Activated effector memory CD4-positive, alpha-beta T cell treated with anti-CD3 and anti-CD28 coated beads, Interleukin-2, amount 50 U/mL, for 16 hours (primary cell): ENCODE measurements at places on chromosomes 6 and 20.
A peak's percentile ranks its signal among the peaks of the same experiment; 100 is the strongest.

- no peak for DNase-seq
These were observed 37.2 kb downstream of the ZNF341 start for GRCh38 chr20:33769043-33769442.

DNA sequence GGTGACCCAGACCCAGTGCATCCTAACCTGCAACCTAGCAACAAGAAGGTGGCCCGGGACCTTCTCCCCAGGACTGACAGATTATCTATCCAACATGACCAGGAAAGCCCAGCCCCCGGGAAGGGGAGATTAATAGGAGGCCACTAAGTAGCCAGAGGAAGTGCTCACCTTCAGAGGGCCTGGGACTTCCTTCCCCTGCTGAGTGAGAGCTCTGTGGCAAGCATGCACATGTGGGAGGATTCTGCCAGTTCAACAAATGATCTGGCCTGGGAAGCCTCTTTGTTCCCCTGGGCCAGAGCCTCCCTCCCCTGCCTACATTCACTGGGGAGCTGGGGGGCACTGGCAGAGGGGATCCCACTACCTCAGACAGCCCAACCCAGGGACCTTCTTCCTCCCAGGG lies 39.6 kb downstream of the SHLD1 start:
- no peak for DNase-seq

- no peak for DNase-seq
These were observed 580.1 kb upstream of the BTBD3 start for GRCh38 chr20:11337361-11338130.

- no peak for DNase-seq
These were observed 39.9 kb upstream of the PRDM1 start for GRCh38 chr6:106046116-106046853.

DNA sequence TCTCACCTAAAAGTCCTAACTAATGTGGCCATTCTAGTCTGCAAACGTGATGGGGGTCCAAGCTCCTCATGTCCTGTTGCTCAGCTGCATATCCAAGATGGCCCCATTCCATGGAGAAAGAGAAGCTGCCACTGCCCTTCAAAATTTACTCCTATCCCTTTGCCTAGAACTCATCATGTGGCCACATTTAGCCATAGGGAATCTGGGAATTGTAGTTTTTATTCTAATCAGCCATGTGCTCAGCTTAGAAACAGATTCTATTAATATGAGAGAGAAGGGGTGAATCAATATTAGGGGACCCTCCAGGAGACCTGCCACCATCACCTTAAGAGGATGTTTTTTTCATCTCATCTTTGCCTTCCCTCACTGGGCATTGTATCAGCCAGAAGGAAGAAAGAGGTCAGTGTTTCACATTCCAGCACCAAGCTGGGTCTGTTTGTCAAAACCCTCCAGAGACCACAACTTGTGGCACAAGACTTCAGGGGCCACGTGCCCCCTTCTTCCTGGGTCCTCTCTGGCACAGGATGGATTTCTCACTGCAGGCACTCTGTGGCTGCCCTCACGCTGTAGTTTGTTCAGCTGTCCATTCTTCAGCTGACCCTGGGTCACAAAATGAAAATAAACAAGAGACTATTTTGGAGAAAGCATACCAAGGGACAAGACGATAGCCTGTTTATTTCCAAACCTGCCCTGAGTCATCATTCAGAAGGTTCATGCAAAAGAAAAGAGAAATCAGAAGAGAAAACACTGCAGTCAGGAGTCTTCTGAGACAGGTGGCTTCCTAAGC lies 172.0 kb downstream of the EYA2 start:
- no peak for DNase-seq

- DNase-seq: no peak
These were observed 881 bp upstream of the MCM3 start for GRCh38 chr6:52285177-52286068.

DNA sequence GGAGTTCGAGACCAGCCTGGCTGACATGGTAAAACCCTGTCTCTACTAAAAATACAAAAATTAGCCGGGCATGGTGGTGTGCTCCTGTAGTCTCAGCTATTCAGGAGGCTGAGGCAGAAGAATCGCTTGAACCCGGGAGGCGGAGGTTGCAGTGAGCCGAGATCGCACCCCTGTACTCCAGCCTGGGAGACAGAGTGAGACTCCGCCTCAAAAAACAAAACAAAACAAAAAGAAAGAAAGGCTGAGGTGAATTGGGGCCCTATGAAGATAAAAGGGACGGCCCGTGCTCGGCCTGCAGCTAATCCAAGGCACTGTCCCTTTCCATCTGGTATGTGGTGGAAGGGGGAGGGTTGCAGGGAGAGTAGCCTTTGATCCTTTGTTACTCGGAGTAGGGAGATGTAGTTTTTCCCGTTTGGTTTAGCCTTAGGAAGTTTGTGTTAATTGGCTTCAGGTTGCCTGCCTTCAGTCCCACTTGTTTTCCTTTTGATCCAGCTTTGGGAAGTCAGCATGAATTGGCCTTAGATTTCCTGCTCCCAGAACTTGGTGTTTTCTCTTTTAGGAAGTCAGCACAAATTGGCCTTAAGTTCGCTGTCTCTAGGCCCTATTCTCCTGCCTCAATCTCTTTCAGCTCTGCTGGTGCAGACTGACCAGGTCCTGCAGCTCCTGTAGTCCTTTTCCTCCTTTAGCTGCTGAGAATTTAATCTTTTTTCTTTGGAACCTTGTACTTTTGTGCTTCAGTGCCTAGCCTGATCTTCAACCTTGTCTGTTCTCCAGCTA lies 36.1 kb upstream of the PAQR8 start:
- no peak for DNase-seq

- DNase-seq: no peak
These were observed 158.1 kb upstream of the GMDS start for GRCh38 chr6:2403546-2403945.

DNA sequence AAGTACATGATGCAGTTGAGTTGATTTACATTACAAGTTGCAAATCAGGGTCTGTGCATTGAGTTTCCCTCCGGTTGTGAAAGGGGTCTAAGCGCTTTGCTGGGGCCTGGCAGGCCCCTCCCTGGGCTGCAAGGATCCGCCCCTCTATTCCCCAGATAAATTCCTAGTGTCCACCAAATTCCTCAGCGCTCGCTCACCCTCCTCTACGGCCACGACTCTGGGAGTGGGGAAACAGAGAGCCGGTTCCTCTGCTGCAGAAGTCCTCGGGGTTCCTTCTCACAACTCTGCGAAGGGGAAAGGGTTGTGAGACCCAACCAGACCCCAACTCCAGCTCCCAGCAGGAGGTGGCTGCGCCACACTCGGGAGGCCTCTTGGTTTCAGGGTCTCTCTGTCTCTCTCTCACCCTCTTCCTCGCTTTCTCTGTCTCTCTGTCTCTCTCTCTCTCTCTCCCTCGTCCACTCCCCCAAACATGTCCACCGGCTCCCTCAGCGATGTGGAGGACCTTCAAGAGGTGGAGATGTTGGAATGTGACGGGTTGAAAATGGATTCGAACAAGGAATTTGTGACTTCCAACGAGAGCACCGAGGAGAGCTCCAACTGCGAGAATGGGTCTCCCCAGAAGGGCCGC lies at the start of gene TCF21:
Gene TCF21, plus strand, starts transcription at position 185 of the 628 bp plus-strand sequence. Its CDS starts 285 bp downstream, at position 470.
- DNase-seq: no peak

GRCh38 chr6:127119102-127120022 lies 891 bp downstream of the RSPO3 start:
- DNase-seq: peak; percentile 62

DNA sequence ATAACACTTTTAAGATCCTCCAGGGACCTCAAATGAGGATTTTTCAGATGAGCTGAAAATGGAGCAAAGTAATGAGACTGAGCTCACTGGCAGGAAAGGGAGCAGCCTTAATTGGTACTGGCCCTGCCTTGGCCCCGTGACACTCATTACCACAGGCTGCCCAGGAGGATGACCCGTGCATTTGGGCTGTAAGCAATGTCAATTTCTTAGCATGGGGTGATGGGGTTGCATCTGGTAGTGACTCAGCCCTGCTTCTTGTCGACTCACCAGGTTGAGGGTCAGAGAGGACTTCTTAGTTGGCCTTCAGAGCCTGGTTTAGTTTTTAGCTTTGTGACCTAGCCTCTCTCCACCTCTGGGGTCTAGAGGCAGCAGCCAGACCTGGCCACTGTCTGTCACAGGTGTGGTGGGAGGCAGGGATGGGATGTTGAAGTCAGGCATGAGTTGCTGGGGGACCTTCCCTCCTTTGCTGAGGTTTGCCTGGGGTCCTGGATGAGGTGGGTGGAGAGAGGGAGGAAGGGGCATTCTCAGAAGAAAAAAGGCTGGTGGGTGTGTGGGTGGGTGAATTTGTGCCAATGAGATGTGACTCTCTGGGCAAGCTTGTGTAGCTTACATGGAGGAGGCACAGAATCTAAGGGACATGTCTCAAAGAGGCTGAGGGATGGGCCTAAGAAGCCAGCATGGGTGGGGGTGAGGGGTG lies 25.9 kb upstream of the EPB41L1 start:
- no peak for DNase-seq

DNA sequence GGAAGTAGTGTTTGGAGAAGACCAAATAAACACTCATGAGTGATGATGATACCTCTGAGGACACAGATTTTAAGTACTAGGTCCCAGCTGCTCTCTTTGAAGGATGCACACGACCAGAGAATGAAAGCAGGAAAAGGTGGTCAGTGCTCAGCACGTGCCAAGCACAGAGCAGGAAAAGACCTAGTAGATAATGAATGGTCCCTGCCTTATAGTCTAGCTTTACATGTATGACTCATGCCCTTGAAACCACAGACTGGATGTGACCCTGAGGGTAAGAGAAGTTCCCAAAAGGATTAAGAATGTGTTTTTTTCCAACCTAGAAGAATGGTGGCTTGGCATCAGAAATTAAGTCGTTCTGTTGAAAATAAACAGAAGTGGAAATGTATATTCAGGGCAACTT lies 2.8 kb upstream of the MC3R start:
- DNase-seq: no peak

DNA sequence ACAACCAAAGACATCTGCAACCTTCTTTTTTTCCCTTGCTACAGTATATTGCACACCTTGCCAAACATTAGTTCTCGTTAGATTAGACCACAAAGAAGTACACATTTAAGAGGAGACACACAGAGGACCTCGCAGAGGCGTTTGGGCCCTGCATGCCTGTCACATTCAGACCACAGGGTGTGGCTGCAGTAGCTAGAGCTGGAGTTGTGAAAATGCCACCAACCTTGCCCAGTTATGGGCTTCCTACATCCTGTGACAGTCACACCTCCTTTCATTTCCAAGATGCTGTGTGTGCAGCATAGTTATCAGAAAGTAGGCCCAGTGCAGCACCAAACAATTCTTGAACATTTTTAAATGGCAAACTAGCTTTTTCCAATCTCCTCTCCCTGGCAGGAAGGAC lies 2.4 kb downstream of the SYNE1 start:
- DNase-seq: no peak

- DNase-seq: no peak
These were observed 102.8 kb downstream of the PREP start for GRCh38 chr6:105300090-105300489.

- no peak for DNase-seq
These were observed 89.1 kb upstream of the FOXA2 start for GRCh38 chr20:22673467-22673866.

DNA sequence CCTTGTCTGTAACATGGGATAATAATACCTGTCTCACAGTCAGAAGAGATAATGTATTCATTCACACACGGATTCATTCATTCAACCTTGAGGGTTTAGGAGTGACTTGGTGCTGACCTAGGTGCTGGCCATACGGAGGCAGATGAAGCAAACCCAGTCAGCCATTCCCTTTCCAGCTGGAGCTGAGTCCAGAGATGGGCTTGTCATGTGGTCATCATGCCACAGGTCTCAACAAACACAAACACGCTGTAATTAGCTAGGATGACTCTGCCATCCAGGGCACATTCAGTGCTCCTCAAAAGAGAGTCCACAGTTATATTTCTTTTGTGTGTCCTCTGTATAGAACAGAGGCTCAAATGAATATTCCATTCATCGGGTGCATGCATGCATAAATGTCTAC lies 19.5 kb upstream of the PRELID3B start:
- DNase-seq: no peak

GRCh38 chr20:23151008-23151703 lies 65.0 kb upstream of the CD93 start:
- no peak for DNase-seq

GRCh38 chr20:56845546-56846086 lies 216.5 kb downstream of the TFAP2C start:
- no peak for DNase-seq

- no peak for DNase-seq
These were observed 44.8 kb upstream of the IYD start for GRCh38 chr6:150324044-150324443.

GRCh38 chr6:107534571-107535141 lies 44.7 kb downstream of the SOBP start:
- DNase-seq: no peak

GRCh38 chr6:163323705-163324104 lies 90.8 kb upstream of the QKI start:
- no peak for DNase-seq

DNA sequence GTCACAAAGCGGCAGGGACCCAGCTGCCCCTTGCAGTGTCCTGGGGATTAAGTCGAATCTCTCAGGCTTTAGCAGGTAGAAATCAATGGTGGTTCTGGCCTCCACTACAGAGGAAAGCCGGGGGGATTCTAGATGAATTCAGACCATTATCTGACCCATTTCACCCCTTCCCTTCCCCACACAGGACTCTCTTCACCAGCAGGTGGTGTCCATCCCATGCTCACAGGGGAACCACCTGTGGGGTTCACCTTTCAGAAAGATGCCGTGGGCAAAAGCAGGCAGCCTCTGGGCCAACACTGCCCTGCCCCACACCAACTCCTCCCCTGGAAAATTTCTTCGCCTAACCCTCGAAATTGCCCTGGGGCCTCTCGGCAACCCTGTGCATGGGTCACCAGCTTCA lies 123.8 kb upstream of the GGTLC1 start:
- no peak for DNase-seq

- DNase-seq: no peak
These were observed 166.5 kb upstream of the MYLIP start for GRCh38 chr6:15962449-15962764.

- no peak for DNase-seq
These were observed 4.6 kb downstream of the GUCA1A start for GRCh38 chr6:42177514-42178364.

- no peak for DNase-seq
These were observed 16.0 kb downstream of the DSE start for GRCh38 chr6:116386581-116387299.

GRCh38 chr20:46544576-46544975 lies 5.9 kb downstream of the OCSTAMP start:
- no peak for DNase-seq

DNA sequence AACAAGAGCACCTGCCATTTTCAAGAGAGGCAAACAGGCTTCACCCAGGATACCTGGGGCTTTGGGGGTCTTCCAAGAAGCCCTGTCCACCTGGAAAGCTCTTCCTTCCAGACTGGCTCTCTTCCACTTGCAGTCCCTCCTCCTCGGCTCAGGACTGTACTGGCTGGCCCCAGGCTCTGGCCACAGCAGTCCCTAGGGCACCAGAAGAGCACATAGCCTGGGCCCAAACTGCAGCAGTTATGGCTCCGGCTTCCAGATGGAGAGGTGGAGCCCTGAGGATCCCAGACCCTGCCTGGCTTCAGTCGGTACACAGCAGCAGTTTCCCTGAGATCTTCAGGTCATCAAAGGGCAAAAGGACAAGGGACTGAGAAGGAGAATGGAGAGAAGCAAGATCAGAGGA lies 1.6 kb upstream of the SLC35B2 start:
- DNase-seq: no peak

- DNase-seq: no peak
These were observed 18.4 kb downstream of the EDN3 start for GRCh38 chr20:59318803-59319202.

GRCh38 chr6:148455225-148455624 lies 112.6 kb downstream of the SASH1 start:
- DNase-seq: no peak
